RCC 7860 (cell line): ENCODE measurements at places on chromosomes 1 and 21.

GRCh38 chr1:41424581-41425118, 59.8 kb downstream of the EDN2 start:
- no peak for DNase-seq

DNA sequence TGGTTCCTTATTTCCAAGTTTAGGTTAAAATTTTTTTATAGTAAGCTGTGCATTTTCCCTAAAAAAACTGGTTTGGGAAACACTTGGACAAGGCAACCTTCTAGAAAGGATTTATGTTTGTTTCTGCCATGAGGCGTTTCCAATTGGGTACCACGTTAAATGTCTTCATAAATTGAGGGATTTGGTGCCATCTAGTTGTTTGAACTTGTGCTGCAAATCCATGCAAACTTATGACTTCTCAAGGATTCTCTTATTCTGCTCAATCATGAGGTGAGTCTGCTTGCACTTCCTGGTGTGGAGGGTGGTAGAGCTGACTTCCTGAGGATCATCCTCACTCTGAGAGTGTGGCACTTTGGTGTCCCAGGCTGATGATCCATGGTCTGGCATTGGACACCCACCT, 123.3 kb downstream of the PCNX2 start:
- no peak for DNase-seq

- no peak for DNase-seq
Observed at GRCh38 chr1:215156232-215156631, 73.7 kb downstream of the KCNK2 start.

DNA sequence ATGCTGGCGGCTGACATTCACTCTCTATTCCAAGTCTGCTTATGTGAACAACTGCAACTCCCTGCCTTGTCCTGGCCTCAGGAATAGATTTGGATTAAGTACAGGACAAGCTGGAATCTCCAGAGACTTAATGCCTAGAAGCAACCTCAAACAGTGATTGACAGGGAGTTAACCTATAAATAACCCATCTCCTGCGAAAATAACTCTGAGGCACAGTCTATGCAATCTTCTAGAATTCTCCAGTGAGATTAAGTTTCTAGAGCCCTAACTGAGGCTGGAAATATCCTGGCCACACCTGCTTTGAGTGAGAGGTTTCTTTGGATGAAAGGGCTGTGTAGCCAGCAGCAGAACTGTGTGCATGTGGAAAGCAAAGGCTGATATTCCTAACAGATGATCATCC, 25.3 kb upstream of the ATP1A1 start:
- DNase-seq: no peak

GRCh38 chr1:183227422-183228346, 41.6 kb downstream of the LAMC2 start:
- DNase-seq: no peak

- DNase-seq: no peak
Observed at GRCh38 chr1:49995734-49996133, 28.0 kb downstream of the AGBL4 start.

DNA sequence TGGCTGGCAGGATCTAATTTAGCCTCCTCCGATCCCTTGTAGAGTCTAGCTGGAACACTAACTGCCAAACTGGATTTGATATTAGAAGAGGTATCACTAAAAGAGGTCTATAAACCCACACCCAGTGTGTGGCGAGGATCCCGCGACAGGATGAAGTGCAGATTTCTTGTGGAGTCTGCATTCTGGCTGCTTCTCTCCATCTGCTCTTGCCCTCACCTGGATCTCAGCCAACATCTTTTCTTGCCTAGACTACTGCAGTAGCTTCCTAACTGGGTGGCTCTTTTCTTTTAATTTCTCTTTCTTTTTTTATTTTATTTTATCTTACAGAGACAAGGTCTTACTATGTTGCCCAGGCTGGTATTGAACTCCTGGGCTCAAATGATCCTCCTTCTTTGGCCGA, 48.9 kb upstream of the CAPZB start:
- DNase-seq: no peak

DNA sequence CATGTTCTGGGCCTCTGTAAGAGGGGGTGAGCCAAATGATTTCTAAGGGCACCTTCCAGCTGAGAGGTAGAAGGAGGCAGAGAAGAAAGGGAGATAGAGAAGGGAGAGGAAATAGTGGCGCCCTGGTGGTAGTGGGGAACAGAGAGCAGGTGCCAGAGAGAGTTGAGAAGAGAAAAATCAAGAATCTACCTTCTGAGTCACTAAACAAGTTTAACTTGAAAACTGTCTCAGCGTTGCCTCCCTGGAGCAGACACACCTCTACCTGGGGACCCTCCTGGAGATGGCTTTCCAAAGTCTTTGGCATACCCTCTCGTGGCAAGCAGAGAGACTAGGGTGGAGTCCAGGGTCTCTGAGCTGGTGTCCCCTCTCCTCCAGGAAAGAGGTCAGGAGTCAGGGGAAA, 1.1 kb upstream of the SLC45A3 start:
- DNase-seq: no peak

DNA sequence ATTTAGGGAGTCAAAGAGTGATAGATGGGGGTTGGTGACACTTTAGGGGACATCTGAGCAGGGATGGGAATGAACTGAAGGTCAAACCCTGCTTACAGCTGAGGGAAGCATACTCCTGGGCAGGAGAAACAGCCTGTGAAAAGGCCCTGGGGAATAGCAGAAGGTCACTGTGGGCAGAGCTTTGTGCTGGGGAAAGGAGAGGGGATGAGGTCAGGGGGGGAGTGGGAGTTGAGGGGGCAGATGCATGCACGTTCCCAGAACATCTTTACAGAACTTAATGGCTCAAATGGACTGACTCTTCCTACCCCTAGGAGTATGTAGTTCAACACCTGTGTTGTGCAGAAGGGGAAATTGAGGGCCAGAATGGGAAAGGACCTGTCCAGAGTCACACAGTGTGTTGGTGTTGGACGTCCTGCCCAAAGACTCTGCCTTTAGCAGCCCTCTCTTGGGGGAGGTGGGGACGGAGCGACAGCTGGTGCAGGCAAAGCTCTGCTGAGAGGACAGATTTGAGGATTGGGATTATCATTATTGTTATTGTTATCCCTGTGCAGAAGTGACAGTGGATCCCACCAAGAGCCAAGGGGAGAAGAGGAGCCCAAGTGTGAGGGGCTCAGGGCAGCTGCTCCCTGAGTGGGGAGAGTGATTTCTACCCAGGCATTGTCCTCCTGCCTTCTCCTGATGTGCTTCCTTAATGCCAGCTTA, 116.5 kb downstream of the PTPRU start:
- no peak for DNase-seq

GRCh38 chr1:167518331-167518700, at the start of gene CD247:
TSS of gene CD247 (minus strand) at chr1:167518529. CDS start at chr1:167518465, 64 bp downstream.
- no peak for DNase-seq

DNA sequence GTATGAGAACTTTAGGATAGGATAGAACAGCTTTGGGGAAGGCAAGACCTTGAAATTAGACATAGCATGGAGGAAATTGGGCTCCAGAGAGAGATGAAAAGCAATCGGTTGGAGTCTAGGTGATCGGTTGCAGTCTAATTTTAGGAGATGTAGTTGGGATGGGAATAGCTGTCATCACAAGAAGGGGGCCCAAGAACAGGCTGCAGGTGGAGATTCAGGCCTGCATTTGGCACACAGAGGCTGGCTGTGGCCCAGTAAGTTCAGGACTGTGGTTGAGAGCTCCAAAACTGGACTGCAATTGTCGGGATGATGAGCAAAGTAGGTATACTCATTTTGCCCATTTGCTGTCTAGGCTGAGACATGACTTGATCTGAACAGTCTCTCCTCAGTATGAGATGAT, 301.3 kb upstream of the B3GALT2 start:
- DNase-seq: no peak

DNA sequence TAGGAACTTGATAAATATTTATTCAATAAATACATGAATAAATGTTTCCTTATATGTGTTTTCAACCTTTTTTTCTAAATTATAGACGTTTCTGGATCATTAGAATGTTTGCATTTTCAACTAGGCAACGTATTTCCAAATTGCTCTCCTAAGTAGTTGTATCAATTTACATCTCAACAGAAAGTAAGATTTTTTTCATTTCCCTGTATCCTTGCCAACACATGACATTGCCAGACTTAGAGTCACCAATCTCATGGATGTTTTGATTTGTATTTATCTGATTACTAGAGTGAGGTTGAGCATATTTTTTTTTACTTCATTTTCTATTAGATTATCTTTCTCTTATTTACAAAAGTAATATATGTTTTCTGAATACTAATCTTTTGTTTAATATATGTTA, 22.2 kb upstream of the SMG7 start:
- no peak for DNase-seq

DNA sequence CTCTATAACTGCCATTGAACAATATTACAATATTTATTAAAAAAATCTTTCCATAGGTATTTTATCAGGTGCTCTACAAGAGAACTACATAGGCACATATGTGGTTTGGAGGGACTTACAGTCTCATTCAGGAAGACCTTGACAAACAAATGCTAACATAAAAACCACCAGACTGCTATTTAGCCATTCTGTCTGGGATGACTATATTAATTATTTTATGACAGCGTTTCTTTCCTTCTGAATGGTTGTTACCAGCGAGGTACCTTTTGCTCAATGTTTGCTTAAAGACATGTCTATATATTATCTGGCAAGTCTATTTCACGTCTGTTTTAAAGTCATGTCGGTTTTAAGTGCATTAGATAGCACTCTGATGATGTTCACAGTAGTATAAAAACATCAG, 69.7 kb downstream of the RUNX1 start:
- DNase-seq: no peak

DNA sequence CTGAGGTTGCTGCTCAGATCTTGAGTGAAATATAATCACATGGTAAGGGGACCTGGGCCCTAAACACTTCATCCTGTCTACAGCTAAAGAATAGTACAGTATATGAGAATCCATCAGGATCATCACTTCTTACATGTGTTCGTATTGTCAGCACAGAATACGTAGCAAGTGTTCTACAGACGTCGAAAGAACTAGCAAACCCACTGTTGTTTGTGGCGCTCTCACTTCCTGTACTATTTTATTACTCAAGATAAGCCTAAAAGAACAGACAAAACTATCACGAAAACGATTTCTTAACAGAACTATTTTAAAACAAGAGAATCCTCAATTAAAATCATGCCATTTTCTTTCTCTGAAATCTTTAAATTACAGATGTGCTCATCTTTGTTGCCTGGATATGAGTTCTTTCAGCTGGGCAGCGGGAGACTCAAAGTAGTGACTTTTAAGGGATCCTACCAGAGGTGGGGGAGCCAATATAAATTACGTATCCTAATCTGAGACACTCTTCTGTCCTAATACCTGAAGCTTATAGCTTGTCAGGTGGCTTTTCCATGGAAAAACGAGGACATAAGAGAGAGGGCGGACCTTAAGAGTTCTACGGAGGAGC, 724 bp downstream of the ST7L start:
- no peak for DNase-seq

- DNase-seq: no peak
Observed at GRCh38 chr1:75136921-75137641, 2.9 kb downstream of the LHX8 start.

GRCh38 chr1:101221945-101222429, 14.8 kb upstream of the S1PR1 start:
- no peak for DNase-seq

DNA sequence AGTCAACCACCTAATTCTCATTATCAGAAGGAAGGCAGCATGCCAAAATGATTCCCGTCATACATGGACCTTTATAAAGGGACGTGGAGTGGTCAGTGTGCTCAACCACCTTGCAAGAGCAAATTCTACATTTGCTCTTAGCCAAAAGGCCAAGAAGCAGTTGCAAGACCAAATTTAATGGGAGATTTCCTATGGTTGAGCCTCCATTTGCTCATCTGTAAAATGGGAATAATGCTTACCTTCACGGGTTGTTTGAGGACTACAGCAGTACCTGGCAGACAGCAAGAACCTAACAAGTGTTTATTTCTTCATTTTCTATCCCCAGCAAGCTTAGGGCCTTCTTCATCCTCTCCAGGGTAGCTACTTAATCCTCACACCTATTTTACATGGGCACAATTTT, 17.4 kb upstream of the PADI4 start:
- DNase-seq: no peak

DNA sequence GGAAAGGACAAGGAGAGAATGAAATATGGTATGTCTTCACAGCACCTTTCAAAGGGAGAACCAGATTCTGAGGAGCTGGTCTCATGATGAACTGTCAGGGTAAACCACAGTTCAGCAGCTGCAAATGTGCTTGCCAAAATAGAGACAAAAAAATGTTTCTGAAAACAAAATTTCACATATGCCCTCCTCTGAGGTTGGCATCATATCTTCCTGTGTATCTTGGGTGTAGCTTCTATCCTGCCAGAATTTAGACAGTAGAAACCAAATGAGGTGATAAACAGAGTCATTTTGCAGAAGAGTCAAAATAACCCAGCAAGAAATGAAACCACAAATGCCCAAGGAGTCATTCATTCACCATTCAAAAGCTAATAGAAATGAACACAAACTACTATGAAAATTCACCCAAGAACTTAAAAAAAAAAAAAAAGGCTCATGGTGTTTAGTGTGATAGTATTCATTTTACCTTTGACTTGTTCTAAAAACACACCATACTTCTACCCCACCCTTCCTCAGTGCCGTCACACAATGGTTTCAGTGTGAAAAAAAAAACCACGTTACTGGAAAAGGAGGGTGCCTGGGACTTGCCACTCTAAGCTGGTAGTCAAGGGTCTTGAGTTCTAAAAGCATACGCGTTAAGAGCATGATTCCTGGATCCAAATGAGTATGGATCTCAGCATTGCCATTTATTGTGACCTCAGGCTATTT, 18.5 kb downstream of the SELL start:
- no peak for DNase-seq

DNA sequence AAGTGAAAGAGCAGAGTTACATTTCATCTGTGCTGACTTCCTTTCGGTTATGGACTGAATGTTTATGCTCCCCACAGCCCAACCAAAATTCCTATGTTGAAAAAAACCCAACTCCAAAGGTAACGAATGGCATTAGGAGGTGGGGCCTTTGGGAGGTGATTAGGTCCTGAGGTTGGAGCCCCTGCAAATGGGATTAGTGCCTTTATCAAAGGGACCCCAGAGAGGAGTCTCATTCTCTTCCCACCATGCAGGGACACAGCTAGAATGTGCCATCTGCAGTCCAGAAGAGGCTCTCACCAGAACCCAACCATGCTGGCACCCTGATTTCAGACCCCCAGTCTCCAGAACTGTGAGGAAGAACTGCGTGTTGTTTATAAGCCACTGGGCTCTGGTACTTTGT, 199.3 kb downstream of the TOMM20 start:
- no peak for DNase-seq

DNA sequence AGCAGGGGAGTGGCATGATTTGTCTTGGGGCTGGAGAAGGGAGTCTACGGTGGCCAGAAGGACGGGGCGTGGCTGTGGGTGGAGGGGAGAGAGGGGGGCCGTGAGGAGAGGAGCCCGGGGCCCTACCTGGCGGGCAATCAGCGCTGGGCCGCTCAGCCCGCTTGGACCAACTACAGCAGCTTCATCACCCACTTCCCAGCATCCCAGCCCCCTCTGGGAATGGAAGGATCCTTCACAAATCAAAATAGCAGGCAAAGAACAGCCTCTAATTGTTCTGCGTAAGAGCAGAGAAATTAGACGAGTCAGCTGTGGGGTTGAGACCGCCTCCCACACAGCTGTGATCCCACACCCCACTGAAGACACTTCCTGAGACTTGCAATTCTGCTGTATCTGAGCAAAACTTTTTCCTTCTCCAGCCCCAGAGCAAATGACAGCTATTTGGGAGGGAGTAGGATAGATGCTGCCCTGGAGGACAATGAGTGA, 43.5 kb downstream of the OPRD1 start:
- DNase-seq: no peak

GRCh38 chr1:20949871-20950590, 162.9 kb upstream of the HP1BP3 start:
- DNase-seq: no peak

GRCh38 chr1:220872296-220872695, 6.9 kb upstream of the HLX start:
- DNase-seq: no peak
